NCI-H146 (cell line): ENCODE measurements at places on chromosomes 2 and 18.

DNA sequence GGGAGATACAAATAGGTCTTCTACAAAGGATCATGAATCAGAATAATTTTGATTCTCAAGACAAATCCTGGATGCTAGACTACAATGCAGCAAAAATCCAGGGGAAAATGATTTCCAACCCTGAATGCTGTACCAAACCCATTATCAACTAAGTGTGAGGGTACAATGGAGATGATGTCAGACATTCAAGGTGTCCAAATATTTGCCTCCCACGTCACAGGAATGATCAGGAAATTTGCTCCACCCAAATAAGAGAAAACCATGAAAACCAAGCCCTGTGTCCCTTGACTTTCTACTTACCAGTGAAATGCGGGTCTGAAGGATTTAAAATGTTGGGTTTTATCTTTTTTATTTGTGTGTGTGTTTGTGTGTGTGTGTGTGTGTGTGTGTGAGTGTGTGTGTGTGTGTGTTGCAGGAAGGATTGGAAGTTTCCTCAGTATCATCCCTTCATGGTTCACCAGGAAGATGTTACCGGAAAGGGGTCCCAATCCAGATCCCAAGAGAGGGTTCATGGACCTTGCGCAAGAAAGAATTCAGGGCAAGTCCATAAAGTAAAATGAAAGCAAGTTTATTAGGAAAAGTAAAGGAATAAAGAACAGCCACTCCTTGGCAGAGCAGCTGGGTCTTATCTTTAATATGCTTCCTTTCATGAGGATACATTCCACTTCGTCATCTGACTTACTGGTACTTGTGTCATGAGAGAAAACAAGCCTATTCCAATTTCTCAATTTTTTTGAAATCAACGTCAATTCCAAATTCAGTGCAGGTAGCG lies 61.1 kb upstream of the ID2 start:
- DNase-seq, result peak; percentile 38

DNA sequence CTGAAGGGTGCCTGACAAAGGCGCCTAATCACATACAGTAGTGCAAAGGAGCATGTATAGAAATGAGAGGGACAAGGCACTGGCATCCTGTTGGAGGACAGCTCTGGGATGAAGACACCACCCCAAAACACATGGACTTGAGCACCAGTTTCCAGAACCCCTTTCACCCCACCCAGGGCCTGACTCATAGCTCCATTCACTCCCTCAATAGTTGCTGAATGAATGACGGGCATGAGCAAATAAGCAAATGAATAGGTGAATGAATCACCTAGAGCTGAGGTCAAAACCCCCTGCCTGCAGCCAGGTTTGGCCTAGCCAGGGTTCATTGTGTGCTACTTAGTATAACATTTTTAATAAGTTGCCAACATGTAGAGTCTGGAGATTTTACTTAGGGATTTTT lies 66.3 kb downstream of the NRP2 start:
- DNase-seq, result peak; percentile 51

DNA sequence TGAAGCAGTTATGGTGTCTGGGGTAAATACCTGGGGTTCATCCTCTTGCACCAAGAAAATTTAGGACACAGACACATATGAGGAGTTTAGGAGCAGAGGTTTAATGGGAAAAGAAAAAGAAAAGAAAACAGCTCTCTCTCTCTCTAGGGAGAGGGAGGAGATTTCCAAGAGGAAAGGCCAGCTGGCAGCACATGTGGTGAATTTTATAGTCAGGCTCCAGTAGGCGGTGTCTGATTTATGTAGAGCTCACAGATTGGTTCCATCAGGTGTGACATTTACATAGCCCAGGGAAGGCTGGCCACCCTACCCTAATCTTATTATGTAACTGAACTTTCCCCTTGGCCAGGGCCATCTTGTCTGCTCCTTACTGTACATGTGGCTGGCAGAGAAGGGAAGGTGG lies 297.5 kb upstream of the RGPD4 start:
- DNase-seq, result no peak

DNA sequence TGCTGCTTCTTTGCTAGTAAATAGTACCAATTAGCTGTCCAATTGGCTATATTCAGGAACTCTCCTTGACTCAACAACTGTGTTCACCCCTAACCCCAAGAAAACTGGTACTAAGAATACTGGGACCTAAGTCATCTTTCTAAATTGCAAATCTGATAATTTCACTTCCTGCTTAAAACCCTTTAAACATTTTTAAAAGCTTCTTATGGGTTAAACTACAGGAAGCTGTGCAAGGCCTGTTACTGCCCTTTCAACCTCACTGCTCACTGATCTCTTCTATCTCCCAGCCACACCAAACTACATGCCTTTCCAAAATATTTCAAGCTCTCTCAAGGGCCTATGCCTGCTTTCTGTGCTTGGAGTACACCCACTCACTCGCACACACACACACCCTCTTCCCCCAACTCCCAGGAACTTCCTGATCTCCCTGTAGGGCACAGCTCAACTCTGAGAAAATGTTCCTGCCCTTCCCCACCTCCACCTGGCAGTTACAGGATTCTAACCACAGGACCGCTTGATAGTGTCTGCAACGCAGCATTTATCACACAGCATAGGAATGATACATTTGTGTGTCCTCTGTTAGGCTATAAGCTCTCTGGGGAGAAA lies 6.7 kb downstream of the LMAN1 start:
- no peak for DNase-seq

DNA sequence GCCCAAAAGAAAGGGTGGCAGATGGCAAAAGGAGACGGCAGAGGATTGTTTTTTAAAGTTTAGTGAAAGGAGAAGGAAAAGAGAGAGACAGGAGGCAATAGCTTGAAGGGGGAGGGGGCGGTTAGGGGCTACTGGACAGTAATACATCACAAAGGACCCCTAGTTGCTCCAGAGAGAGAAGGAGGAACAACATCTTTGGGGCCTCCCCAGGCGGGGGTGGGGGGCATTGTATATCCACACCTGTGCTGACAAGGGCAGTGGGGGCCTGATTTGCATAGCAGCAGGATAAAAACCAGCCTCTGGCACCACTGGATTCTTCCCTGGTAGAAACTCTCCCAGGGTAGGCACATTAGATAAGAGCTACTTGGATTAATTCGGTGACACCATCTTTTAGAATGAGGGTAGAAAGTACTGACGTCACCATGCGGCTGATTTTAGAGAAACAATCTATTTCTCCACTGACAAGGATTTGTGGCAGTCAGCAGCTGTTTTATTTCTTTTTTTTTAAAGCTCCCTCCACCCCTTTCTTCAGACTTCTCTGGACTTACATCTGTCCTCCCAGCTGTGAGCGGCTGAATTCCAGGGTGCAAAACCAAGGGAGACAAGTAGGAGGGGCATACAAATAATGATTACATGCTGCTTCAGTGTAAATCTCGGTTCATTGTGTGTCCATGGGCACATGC lies 199.8 kb upstream of the NRP2 start:
- DNase-seq, result no peak
